ENCODE measurements at places on chromosomes 3 and 15.
A peak's percentile ranks its signal among the peaks of the same experiment; 100 is the strongest.

DNA sequence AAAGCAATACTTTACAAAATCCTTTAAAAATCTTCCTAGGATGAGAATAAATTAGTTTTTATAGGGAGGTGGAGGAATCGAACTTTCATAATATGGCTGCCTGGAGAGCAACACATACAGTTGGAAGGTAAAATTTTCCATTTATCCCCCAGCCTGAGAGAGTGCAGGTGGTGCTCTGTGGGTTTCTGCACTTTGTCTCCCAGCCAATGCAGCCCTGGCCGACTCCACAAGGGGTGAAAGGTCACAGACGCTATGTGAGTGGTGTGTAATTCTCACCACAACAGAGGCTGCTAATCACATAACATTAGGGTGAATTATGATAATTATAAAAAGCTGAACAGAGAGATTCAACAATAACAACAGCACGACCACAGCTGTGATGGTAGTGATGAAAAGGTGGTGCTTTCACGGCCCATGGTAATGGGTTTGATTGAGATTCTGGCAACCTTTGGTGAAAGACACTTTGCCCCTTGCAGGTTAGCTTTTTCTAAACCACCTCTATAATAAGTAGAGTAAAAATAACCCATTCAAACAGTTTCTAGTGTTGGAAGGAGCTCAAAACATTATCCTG lies 30.1 kb upstream of the NANOGP8 start:
- no peak for DNase-seq

DNA sequence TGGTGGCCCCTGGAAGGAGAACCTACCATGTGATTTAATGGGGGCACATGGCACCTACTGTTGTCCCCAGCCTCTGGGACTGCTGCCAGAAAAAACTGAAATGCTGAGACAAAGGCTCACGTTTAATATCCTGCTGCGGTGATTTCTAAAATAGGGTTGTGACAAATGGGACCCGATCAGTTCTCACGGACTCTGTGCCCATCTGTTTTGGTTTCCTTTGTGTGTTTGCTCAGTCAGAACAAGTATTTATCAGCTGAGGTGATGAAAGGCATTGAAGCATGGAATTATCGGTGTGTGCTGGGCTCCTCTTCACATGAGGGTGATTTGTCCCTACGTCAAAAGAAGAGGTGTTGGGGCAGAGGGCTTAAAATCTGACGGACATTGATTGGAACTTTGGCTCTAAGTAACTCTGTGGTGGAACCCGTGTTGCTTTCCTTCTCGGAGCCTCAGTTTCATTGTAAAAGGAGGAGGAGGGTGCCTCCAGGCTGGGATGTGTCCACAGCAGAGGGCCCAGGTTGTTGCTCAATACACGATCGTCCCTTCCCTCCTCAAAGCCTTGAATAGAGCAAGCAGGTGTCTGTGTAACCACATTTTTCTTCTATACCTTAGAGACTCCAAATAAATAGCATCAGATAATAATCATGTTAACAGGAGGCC lies 283.3 kb upstream of the RGMA start:
- DNase-seq: no peak

GRCh38 chr15:40891810-40892446 lies 2.3 kb upstream of the VPS18 start:
- peak; percentile 37 for DNase-seq

GRCh38 chr15:63360170-63360569 lies 21.5 kb downstream of the CA12 start:
- no peak for DNase-seq

GRCh38 chr3:126963261-126964190 lies 19.4 kb upstream of the PLXNA1 start:
- no peak for DNase-seq

- no peak for DNase-seq
Measured at GRCh38 chr3:143875546-143875945, 27.3 kb upstream of the SLC9A9 start.

DNA sequence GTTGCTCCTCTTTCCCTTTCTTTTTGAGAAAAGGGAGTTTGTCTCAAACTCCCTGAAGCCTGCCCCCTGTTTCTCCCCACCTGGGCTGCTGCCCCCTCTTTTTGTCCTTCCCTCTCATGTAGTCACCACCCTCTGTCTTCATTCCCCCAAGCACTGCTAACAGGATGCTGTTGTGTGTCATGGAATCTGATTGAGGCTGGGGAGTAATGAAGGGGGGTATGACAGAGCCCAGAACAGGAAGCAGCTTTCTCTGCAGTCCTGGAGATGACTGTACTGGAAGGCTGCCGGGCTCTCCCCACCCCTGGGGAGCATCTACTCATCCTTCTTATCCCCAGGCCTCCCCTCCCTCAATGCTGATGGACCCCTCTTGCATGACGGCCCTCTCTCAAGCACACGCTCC lies 181.6 kb downstream of the ABHD5 start:
- no peak for DNase-seq

GRCh38 chr3:26558257-26558656 lies 64.3 kb upstream of the LRRC3B start:
- DNase-seq: no peak

GRCh38 chr3:76028774-76029173 lies 243.4 kb upstream of the ZNF717 start:
- no peak for DNase-seq

DNA sequence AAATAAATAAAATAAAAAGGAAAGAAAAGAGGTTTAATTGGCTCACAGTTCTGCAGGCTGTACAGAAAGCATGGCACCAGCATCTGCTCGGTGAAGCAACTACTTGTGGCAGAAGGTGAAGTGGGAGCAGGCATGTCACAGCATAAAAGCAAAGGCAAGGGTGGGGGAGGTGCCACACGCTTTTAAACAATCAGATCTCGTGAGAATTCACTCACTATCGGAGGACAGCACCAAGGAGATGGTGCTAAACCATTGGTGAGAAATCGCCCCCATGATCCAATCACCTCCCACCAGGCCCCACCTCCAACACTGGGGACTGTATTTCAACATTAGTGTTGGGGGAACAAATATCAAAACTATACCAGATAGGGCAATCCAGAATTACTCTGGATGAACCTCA lies 15.3 kb downstream of the SCG3 start:
- DNase-seq: no peak

GRCh38 chr15:67914537-67915460 lies 75.0 kb upstream of the RNU6-1 start:
- DNase-seq: no peak

DNA sequence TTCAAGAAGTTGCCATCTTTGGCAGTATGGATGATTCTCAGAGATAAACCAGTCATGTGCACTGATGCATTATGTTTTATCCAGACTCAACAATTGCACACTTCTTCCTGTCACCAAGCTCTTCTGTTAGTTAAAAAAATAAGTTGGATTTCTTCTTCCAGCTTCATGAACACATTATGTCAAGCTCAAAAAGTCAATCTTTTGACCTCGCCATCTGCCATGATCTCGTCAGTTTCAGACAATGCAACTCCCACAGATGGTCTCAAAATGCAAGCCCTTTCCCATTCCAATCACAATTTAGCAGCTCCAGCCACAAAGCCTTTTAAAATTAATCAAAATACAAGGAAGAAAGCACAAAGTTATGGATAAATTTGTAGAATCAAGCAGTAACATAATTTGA lies 42.8 kb downstream of the TFDP2 start:
- DNase-seq: no peak

DNA sequence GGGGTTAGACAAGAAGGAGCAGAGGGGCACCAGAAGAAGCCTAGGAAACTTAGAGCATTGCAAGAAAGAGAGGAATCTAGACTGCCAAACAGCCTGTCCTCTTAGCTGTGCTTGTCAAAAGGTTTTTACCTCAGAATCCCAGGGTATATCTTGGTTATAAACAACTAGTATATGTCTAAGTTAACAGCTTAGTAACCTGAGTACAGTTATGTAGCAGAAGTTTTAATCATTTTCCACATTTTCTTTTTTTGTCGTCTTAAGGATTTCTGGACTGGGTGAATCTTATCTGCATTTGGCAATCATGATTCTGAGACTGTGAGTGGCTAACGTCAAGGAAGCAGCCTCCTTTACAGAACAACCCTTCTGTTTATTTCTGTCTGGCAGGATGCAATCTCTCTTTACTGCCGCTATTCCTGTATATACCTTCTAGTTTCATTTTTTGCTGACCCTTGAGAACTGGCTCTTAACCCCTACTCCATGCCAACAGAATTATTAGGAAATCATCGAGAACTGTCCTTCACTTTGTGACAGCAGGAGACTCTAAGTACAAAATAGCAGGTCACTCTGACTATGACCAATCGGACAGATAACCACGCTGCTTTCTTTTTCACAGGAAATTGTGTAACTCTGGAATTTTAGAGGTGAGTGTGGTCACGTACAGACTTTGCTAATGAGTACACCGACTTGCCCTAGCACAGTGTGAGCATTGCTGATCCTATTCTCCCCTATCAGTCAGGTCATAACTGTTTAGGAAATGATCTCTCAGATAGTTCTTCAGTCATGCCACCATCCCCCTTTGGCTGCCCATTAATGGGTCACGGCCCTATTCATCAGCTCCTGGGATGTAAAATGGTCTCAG lies 3.3 kb upstream of the CP start:
- DNase-seq: peak; percentile 18

- no peak for DNase-seq
Measured at GRCh38 chr3:124221422-124221821, 229.5 kb upstream of the ROPN1 start.

DNA sequence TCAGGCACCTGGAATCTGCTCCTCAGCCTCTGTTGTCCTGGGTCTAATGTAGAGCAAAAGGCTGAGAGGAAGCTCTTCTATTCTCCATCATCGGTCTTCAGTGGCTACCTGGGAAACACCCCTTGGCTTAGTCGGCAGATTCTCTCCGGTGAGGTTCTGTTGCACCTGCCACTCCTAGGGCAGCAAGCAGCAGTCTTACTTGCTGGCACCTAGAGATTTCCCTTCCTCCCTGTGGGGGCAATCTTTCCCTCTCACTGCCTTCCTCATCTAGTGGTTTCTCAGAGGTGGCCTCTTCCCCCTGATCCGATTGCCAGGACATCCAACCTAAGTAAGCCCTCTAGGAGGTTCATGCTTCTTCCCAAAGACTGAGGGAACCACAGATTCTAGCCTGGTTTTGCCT lies 60.8 kb downstream of the PLS1 start:
- no peak for DNase-seq

- no peak for DNase-seq
Measured at GRCh38 chr3:58998476-58999117, 51.2 kb downstream of the CFAP20DC start.

DNA sequence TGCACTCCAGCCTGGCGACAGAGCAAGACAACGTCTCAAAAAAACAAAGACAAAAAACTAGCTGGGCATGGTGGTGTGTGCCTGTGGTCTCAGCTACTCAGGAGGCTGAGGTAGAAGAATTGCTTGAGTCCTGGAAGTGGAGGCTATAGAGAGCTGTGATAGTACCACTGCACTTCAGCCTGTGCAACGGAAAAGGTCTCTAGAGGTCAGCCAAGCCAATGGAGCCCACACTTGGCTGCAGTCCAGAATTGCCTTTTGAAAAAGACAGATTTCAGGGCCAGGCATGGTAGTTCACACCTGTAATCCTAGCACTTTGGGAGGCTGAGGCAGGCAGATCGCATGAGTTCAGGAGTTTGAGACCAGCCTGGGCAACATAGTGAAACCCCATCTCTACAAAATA lies 8.4 kb upstream of the RBPMS2 start:
- no peak for DNase-seq

GRCh38 chr15:42065033-42065432 lies 29.3 kb downstream of the PLA2G4D start:
- no peak for DNase-seq

DNA sequence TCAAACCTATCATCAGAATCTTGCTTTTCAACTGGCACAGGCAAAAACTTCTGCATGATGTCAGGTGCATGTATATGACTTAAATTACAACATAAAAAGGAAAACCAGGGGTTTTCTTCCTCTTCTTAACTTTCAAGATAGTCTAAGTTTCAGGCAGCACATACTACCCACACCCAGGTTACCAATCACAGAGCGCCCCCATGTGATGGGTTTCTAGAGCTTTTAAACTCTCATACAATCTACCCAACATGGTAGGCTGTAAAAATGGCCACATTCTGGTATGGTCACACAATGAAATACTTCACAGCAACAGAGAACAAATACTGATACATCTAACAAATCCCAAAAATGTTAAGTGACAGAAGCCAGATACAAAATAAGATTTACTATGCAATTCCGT lies 7.4 kb downstream of the MESD start:
- no peak for DNase-seq

GRCh38 chr3:44326019-44326418 lies 12.5 kb upstream of the TCAIM start:
- no peak for DNase-seq

GRCh38 chr3:143066033-143066432 lies 53.5 kb upstream of the CHST2 start:
- no peak for DNase-seq

GRCh38 chr3:98115717-98116116 lies 14.8 kb upstream of the OR5H1 start:
- no peak for DNase-seq

DNA sequence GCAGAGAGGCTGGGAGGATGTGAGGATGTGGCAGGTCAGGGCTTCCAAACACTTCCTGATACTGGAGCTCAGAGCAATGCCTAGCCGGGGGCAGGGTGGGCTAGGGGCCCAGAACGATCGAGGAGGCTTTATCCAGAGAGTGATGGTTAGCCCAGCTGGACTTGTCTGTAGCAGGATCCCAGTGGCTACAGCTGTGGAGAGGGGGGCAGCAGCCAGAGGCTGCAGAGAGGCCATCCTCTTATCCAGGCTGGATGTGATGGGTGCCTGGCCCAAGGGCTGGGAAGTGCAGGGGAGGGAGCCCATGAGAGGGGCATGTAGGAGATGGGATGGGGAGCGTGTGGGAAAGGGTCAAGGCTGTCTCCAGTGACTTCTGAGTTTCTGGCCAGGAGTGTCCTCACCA lies 4.6 kb downstream of the PARP3 start:
- no peak for DNase-seq

DNA sequence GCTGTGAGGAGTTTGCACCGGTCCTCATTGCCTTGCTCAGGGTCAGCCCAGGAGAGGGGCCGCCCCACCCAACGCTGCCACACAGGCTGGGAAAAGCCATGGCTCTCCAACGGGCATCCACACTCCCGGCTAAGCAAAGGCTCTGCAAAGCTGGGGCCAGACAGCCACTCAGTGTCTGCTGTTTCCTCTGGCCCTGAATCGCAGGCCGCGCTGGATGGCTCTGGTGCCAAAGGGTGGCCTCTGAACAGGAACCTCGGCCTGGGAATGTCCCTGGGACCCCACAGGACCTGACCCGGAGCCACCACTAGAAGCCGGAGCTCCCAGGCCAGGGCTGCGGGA lies 42.9 kb downstream of the RPN1 start:
- no peak for DNase-seq

DNA sequence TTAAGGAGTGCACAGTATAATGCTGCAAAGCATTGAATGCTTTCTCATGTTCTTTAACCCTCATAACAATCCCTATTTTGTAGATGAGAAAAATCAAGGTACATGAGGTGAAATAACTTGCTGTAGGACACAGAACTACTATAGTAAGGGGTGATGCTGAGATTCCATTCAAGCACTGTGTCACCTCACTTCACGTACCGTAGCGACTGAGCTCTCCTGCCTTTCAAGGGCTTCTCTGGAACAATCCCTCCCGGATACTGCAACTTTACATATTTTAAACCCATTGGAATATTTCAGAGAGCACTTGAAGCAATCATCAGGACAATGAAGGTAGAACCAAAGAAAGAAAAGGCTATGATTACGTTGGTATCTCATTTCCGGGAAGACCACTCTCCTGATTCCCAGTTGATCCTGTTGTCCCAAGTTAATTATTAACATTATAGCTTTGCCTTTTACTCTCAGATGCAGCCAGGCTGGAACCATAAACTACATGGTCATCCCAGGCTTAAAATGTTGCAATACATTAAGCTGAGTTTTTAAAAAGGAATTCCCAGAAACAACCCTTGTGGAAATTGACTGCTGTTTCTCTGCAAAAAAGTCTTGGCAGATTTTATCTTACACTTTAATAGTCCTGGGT lies 252.2 kb upstream of the IGF1R start:
- no peak for DNase-seq

Data from activated CD4-positive, alpha-beta T cell treated with anti-CD3 and anti-CD28 coated beads, Interleukin-2, amount 10 ng/mL, durations not matched to agents 7 days and 5 days (primary cell).